ENCODE measurements at places on chromosomes 6 and 20.

DNA sequence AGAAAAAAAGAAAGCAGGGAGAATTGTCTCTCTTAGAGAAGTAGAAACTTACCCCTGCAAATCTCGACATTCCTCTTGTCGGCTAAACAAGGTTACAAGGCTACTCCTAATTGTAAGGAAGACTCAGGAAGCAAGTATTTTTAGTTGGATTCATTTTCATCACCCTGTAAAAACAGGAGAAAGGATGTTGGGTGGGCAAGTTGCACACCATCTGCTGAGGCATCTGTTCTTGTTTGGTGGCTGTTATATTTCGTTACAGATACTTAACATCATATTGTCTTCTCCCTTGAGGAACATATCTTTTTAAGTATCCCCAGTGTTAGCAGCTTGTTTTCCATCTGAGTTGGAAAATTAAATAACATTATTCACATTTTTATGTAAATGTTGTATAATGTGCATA is 187.5 kb downstream of the PLCB4 start:
- no peak for DNase-seq

DNA sequence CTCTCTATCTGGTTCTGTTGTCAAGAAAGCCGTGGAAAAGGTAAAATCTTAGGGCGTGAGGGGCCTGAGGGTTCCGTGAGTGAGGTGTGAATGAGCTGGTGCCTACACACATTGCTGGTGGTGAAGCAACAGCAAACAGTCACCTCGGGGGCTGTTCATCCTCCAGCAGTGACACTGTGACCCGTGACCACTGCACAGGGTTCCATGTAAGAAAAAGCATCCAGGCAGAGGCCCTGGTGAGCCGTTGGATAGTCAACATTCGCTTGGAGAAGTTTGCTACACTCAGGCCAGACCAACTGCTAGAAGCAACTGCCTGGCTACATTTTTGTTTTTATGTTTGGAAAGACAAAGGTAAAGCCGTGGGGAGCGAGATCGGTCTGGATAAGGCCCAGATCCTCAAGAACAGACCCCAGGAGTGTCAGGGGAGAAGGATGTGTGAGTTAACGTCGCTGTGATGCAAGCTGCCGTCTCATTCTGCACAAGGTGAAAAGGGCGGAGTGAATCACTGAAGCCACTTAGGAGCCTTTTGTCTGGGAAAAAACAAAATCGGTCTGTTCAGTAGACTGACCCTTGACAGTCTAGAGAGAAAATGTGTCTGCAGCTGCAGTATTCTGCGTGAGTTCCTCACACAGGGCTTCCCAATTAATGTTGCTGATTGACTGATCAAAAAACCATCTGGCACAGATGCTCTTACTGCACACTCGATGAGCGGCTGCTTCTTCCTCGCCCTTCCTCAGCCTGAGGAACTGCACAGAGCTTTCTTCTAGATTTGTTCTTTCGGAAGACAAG is 404.0 kb downstream of the SMOC2 start:
- DNase-seq, result no peak

DNA sequence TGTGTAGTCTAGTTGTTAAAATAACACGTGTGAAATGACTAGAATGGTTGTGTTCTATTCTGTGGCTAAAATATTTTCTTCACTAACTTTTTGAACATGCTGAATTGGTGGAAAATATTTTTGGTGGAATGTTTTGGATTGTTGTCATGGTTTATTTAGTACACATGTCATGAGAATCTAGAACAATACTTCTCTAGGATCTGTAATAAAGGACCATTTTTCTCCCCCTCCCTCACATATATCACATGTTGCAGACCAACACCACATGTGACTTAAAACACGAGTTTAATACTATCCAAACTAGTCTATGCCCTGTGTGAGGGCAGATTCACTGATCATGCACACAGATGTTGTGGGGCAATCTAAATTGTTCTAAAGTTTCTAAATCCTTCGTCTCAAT is 29.2 kb downstream of the FIG4 start:
- DNase-seq, result no peak

DNA sequence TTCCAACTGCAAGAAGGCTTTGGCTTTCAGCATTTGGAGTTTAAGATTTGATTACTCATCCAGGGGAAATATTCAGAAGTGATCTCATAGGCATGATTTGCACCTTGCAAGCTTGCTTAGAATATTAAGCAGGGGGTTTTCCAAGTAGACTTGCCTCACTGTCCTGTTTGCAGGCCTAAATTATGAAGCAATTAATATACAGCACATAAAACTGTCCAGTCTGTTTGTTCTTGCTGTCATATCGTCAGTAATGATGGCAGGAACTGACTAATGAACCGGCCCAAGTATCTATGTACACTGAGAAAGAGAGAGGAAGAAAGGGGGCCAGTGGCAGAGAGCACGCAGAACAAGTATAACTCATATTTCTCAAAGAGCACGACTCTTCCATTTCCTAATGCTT is 212.5 kb upstream of the SUPT3H start:
- DNase-seq, result no peak

GRCh38 chr6:7261852-7262461 is 51.0 kb downstream of the SSR1 start:
- DNase-seq, result no peak

GRCh38 chr6:92126983-92127382 is 1292.4 kb downstream of the EPHA7 start:
- no peak for DNase-seq

DNA sequence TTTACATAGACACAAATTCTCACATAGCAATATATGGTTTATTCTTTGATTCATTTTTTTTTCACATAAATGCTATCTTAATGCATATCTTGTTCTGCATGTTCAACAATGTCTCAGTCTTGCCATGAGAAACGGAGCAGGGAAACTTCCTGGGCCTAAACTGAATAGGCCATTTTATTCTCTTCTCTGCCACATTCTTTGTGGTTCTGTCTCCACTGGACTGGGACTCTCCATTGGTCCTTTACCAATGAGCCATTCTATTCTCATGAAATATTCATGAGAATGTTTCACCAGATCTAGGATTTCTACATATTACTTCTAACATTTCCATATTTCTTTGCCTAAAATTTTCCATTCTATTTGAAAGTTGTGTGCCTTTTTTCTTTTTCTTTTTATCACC is 42.8 kb downstream of the LAMA2 start:
- no peak for DNase-seq

- DNase-seq, result no peak
Observed at GRCh38 chr6:76681781-76682180, 609.3 kb upstream of the IMPG1 start.

GRCh38 chr20:16350465-16350864 is 222.8 kb downstream of the KIF16B start:
- DNase-seq, result no peak

DNA sequence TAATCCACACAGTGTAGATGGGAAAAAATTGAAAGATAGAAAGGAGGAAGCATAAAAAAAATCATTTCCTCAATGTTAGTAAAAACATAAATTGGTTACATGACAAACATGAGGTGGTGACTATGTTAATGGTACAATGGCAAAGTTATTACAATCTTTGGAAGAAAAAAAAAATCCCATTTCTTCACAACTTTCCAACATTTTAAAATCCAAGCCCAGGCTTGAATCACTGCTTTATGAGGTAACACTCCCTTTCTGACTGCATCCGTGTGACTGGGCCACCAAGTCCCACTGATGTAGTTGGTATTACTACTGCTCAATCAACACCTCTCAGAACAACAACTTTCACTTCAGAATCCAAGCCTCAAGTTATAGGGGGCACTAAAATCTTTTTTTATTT is 160.4 kb downstream of the BTBD9 start:
- DNase-seq, result no peak

DNA sequence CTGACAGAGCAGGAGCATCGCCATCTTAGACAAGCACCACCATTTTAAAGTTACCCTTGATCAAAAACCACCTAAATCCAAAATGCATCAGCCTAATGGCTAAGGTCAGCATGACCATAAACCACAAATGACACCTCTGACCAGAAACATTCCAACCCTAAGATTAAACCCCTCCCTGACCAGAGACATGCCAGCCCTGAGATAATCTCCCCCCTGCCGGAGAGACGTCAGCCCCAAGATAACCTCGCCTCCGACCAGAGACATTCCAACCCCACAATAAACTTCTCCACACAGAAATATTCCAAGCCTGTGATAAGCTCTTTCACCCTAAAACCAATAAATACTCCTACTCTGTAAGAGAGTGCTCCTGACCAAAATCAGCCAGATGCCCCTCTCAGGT is 53.5 kb downstream of the PXDC1 start:
- no peak for DNase-seq

DNA sequence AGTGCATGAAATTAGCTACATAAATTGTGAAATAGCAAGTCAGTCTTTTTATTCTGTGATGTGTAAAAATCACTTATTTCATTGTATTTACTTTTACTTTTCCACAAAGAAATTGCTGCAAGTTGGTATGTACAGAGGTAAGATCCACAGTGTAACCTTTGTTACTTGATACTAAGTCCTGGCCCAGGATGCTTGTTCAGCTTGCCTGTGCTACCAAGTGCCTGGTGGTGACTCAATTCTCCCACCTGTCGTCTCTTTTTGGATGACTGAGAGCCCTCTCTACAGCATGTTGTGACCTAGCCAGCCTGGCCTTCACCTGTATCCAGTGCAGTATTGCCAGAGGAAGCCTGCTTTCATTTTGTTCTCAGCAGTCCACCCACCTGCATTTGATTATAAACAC is 54.9 kb downstream of the ANKRD6 start:
- no peak for DNase-seq

- peak; percentile 25 for DNase-seq
Observed at GRCh38 chr20:49245921-49246740, 26.9 kb downstream of the DDX27 start.

DNA sequence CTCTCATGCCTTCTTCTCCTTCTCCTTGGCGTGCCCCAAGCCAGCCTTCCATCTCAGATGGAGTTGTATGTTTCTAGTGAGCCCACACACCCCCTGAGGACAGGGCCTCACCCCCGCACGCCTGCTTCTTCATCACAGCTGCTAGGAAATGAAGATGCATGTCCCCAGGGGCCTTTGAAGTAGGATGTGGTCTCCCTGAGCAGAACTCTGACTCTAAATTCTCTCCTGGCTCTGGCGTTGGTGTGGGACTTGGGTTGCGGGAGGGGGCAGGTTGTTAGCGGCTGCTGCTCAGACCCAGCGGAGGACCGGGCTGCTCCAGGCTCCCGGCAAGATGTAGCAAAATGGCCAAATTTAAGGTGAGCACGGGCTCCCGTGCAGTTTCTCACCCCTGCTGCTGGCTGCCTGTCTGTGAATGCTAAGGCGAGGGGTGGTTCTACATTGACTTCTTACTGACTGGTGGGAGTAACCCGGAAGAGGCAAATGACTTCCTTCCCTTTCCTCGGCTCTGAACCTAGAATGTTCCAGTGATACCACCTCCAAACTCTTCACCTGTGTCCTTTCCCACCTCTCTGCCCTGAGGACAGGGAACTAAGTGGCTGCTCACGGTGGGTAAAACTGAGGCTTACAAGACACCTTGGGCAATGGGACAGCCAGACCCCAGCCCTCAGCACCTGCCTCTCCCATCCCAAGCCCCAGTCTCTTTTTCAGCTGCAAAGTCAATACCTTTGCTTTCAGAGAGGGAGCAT is 8.8 kb downstream of the SYNJ2 start:
- peak; percentile 17 for DNase-seq
